ENCODE measurements at places on chromosomes 6 and 20. TPM values are rescaled to one million over a fixed set of nuclear protein-coding genes. Genes with fewer than 3 reads are reported as not detected.

DNA sequence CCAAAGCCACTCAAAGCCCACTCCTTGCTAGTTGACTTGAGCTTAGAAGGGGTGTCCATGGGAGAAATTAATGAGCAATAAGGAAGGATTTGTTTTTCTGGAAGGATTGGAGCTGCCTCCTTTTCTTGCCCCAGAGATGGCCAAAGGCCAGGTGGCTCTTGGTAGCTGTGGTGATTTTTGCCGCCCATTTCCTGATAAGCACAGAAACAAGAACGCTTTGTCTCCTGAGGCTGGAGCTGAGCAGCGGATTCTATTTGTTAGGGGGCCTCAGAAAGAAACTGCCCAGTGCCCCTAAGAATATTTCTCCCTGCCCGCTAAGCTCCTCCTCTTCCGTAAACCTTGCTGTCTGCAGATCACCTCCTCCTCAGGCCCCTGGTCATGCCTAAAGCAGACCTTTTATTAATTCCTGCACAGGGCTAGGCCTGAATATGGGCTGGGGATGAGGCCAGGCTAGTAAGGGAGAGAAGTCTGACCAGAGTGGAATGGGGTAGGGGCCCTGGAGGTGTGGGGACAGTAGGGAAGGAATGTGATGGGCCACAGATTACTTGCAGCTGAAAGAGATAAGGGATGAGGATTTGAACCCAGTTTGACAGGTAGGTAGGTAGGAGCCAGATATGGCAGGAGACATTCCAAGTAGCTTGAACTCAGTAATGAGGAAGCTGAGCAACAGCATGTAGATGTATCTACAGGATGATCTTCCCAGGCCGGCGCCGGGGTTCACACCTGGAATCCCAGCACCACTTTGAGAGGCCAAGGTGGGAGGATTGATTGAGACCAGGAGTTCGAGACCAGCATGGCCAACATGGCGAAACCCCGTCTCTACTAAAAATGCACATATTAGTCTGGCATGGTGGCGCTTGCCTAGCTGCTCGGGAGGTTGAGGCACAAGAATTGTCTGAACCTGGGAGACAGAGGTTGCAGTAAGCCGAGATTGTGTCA is 71.2 kb upstream of the NAA20 start:
- DNase-seq: no peak

- no peak for DNase-seq
These were observed 349.8 kb downstream of the PRKN start for GRCh38 chr6:162377735-162378134.

DNA sequence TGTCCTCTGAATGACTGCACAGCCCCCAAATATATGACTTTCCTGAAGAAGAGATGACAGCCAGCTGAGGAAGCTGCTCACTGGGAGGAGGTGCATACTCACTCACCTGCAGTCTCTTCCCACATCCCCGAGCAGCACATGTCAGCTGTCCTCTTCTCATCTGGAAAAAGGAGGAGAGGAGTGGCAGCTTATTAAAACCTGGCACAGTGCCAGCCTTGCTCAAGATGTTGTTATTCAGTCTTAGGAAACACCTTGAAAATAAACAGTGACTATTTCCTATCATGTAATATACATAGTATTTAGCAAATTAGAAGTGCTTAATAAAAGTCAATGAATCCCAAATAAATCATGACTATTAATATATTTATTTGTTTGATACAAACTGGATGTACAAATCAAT is 232.9 kb downstream of the EPM2A start:
- DNase-seq: no peak

- DNase-seq: no peak
These were observed 104.8 kb upstream of the TRAF3IP2 start for GRCh38 chr6:111710439-111710838.

DNA sequence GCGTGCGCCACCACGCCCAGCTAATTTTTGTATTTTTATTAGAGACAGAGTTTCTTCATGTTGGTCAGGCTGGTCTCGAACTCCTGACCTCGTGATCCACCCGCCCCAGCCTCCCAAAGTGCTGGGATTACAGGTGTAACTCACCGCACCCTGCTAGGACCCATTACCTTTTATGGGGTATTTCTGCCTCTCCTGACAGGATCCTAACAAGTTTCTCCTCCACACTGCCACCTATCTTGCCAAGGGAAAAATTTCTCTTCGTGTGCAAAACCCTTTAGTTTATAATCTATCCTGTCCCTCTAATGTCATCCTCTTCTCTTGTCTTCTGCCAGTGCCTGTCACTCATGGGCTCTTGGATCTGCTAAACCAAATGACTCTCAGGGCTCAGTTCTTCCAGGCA is 1.9 kb downstream of the STMND1 start:
- DNase-seq: no peak

DNA sequence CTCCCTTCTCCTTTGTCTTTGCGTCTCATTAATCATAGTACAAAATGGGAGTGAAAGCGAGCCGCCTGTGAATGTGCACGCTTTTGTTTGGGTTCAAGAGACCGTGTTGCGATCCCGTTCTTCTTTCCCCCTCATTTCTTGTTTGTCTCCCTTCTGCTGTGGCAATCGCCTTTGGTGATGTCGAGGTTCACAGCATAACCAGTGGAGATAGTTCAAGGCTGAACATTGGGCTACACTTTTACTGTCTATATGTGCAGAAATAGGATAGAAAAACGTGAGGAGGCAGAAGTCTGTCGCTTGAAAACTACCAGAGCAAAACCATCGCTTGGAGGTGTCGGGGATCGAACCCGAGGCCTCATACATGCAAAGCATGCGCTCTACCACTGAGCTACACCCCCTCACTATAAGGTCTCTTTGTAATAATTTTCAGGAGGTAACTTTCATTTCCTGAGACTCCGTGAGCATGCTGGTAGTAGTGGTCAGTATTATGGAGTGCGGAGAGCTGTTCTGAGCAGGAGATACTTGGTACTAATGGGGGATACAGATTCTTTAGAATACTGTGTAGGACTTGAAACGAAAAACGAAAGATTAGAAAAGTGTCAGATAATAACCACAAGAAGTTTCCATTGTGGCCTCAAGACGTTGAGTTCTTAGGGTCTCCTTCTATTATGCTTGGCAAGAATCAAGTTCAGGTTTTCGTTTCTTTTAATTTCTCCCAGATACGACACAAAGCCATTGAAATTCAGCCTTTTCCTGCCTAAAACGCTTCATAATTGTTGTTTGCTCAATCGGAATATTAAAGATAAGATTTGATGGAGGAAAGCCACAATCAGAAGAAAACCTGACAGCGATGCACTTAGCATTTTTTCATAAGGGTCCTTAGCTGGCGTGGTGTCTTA is 106.6 kb downstream of the TRIM27 start:
- no peak for DNase-seq

DNA sequence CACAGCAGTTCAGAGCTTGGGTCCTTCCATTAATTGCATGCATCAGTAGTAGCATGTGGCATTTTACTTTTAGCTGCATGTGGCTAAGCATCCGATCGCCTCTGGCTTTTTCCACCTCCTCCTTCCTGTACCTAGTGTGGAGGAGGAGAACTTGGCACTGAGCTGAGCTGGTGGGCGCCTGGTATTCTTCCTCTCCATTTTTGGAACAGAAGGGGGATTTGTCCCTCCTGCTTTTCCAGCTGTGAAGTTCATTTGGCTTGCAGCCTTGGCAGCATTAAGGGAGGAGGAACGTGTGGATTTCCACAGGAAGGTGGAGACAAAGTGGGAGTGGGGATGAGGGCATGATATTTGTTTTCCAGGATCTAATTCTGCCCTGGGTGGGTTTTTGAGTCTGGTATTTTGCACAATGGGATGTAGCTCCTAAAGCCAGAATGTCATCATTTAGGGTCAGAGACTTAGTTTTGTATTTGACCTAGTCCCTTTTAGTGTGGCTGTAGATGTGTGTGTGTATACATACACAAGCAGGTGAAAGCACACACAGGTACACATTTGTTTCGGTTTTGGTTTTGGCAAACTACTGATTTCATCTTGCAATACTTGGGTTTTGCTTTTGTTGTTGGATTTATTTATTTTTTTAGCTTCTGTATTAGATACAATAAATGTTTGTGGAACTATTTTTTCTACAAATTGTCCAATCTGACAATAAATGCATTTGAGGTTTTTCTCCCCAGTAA is 90.0 kb downstream of the SASH1 start:
- DNase-seq: no peak

- no peak for DNase-seq
These were observed 10.2 kb downstream of the WFDC3 start for GRCh38 chr20:45781391-45781931.

- no peak for DNase-seq
These were observed 34.7 kb downstream of the KIAA1755 start for GRCh38 chr20:38225900-38226263.

- DNase-seq: no peak
These were observed 5.1 kb downstream of the ELOVL2 start for GRCh38 chr6:11039040-11039439.

DNA sequence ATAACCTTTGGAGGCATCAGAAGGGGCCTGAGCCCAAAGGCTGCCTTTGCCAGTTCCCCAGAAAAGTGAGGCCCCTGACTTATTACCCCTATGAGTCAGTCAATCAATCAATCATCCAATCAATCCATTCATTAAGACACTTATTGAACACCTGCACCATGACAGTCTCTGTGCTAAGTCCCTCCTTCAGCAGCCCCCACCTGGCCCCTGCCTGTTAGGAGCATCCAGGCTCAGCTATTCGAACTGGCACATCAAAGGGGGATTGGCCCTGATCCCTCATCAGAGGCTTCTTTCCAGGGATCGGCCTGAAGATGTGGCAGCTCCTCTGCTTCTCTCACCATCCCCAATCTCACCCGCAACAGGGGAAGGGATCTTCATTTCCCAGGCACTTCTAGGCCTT is 27.7 kb upstream of the VEGFA start:
- no peak for DNase-seq

- DNase-seq: no peak
These were observed 50.7 kb upstream of the PLCG1 start for GRCh38 chr20:41086402-41087324.

- no peak for DNase-seq
These were observed 6.4 kb downstream of the SMLR1 start for GRCh38 chr6:130833569-130833968.

DNA sequence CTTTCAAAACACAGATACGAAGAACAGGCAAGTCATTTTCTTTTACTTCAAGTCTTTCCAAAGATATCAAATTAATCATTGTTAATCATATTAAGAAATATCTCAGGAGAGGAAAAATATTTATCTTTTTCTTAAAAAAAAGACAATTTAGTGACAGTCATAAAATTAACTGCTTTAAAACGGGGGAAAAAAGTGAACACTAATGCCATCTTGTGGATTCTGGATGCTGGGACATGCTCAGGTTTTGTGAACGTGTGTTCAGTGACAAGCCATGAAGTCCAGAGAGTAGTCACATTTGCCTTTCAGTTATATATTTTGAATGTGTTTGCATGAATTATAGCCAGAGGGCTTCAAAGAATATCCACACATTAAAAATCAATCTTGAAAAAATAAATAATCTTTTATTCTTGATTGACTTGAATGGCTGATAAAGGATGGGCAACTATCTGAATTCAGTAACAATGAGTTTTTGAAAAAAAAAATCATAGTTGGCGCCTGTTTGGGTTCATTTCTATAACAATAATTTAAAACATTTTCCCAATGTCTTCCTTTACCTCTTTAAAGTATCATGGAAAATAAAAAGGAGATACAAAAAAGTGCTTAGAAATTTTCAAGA is 74.7 kb upstream of the NOX3 start:
- DNase-seq: peak; percentile 66

DNA sequence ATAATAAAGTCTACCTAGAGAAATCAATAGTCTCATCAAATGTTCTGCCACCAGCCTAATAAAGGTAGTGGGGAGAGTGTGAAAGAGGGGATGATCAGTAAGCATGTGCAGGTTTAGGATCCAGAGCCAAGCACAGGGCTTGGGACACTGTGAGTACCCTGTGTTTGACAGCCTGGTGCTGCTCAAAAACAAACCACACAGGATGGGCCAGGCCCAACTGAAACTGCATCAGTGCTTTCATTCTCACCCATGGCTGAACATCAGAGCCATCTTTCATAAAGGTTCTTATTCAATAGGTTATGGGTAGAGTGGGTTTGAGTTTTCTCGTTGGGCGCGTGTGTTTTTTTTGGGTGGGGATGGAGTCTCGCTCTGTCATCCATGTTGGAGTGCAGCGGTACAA is 87.3 kb upstream of the NHSL1 start:
- DNase-seq: no peak

DNA sequence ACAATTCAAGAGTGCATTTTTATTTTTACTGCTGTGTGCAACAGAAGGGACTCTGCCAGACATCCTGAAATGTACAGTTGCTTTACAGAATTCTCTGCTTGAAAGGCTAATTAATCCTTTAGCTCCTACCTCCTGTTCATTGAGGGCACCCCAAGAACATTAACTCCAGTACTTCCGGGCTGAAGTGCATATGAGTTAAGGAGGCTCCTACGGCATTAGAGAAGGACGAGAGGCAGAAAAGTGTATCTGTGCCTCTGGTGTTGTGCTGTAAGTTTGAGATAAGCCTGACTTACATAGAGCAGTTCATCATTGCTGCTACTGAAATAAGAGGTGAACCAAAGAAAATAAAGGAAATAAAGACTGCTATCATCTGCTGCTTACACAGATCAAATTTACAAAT is 609.3 kb upstream of the ADGRB3 start:
- DNase-seq: no peak

DNA sequence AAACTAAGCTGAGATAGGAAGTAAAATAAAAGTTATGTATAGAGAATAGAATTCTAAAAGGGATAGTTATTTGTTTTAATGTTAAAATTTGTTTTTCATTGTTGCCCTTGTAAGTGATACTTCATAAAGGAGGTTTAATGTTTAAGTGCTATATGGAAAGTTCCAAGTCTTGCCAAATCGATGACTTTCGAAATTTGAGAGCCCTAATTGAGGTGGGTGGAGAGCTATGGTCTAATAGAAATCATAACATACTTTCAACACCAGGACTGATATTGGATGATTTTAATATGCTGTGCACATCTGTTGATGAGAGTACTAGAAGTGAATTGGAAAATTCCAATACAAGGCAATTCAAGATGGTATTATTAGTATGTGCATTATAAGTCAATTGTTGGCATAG is 64.6 kb downstream of the RNF144B start:
- DNase-seq: no peak

Gene MROH8
- 5.7 TPM for total RNA-seq

Gene TFAP2C
- not detected for total RNA-seq

Gene KIFC1
- total RNA-seq: 176 TPM

Gene TEAD3
- not detected for total RNA-seq

Gene ECT2L
- not detected for total RNA-seq

Gene CYP24A1
- total RNA-seq: not detected

Gene ARMH2
- not detected for total RNA-seq

Gene LGSN
- total RNA-seq: 0.76 TPM

Gene FAM83D
- total RNA-seq: 32.9 TPM

Gene GSTA3
- not detected for total RNA-seq

Gene FLRT3
- total RNA-seq: not detected

Gene CTCFL
- total RNA-seq: not detected
